ENCODE measurements at places on chromosomes 13 and 19.

- DNase-seq = no peak
These were observed 319.7 kb downstream of the KCNRG start for GRCh38 chr13:50334944-50335343.

DNA sequence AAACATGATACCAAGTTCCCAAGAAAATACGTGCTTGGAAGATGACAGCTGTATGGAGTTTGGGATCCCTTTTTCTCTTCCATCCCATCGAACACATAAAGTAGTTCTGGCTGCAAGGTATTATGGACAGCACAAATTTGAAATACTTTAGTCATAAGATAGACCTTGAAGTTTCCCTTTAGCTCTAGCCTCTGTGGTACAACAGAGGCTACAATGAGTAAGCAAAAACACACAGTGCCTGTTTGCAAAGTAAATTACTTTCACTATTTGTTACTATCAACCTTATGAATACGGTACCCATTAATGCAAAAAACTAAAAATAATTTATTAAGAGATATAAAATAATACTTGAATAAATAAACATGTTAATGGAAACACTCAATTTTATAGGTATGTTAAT is 21.0 kb upstream of the LRCH1 start:
- DNase-seq = no peak

DNA sequence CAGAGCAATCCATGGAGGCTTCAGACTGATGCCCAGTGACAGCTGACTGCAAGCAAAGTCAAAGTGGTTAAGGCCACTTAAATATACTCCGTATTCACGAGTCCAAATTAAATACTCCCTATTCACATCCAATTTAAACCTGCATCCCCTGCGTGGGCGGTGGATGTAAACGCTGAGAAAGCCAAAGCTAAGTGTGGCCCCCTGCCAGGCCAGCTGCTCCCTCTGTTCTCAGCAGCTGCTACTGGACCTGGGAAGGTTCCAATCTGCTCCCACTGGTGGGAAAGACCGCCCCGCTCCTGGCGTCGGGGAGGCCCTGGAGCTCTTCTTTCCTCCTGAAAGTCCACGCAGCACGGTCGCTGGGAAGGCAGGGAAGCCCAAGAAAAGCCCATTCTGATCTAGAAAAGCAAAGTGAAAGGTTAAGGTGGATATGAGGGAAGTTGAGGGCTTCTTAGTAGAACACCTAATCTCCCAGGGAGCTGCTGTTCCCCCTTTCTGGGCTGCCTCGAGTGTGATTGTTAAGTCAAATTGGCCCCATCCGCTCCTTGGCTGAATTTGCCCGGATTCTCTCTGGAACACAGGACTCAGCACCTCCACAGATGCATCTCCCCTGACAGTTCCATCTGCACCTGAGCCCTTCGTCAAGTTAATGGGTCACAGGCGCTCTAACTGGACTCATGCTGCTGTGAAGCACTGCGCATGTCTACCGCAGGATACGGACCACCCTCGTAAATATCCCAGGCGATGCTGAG is 205.5 kb downstream of the USP12 start:
- no peak for DNase-seq

- DNase-seq = peak; percentile 97
These were observed at the start of gene ZNF682 for GRCh38 chr19:20039203-20039723. ZNF682 (minus strand) TSS chr19:20039505; CDS start chr19:20039345, 160 bp downstream.

GRCh38 chr19:6260912-6261650 is 18.7 kb downstream of the MLLT1 start:
- DNase-seq = no peak

GRCh38 chr19:38731654-38732301 is 12.5 kb downstream of the CAPN12 start:
- DNase-seq = peak; percentile 37

GRCh38 chr19:42121656-42122069 is 10.6 kb downstream of the POU2F2 start:
- DNase-seq = no peak

Data from prostate gland (tissue), 2 donors.